ENCODE measurements at places on chromosomes 7 and 10.

DNA sequence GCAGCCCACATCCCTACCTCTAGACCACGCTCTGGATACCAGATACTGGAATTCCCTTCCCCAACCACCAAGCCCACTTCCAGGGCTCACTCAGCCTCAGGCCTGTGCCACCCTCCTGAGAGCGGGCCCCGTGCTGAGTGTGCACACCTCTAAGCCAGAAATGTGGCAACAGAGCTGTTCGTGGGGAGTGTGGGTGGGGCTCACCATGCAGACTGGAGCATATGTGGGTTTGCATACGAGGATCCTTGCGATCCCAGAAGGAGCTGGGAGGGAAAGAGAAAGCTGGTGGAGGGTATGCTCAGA, 13.0 kb upstream of the LIMK1 start:
- DNase-seq, result no peak

DNA sequence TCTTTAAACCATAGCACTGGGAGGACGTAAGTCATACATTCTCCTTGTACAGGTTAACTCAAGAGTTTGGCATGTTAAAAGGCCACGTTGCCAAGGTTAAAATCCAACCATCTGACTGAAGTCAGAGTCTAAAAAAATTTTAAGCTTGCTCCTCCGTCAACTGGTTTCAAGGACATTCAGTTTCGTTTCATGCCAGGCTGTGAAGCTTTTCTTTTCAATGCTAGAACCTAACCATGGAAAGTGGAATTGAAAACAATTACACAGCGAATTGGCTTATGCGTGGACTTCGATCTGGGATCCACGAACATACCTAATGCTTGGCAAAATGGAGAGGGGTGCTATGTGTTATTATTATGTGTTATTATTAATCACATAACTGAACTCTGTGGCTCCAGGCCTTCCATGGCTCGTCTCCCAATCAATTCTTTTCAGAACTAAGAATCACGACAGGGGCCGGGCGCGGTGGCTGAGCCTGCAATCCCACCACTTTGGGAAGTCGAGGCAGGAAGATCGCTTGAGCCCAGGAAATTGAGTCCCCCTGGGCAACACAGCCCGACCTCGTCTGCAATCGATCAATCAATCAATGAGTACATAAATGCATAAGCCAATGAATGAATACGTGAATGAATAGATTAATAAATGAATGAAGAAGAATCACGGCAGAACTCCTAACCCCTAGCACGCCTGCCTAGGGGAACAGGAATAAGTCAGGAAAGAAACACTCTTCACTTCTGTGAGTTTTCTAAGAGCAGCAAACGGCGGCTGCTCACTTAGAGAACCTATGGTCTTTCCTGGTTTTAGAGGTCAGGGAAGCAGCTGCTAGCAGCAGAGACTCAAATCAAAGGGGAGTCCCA, 733 bp upstream of the ARL5B start:
- no peak for DNase-seq

GRCh38 chr7:143504937-143505297, 27.2 kb downstream of the TAS2R41 start:
- DNase-seq, result no peak

DNA sequence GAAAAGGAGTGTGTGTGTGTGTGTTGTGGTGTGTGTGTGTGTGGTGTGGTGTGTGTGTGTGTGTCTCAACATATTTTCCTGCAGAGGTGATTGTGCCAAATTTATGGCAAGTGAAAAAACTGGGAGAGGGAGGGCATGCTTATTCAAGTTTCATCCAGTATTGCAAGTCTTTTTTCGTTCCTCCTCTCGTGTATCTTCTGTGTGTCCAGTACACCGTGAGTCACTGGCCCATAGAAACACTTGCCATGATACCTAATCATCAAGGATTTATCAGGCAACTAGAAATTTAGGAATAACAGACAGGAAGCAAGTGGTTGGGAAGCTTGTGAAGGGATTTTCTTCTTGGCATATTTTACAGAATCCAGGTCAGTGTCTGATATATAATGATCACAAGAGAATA, 820.5 kb downstream of the GATA3 start:
- DNase-seq, result no peak

DNA sequence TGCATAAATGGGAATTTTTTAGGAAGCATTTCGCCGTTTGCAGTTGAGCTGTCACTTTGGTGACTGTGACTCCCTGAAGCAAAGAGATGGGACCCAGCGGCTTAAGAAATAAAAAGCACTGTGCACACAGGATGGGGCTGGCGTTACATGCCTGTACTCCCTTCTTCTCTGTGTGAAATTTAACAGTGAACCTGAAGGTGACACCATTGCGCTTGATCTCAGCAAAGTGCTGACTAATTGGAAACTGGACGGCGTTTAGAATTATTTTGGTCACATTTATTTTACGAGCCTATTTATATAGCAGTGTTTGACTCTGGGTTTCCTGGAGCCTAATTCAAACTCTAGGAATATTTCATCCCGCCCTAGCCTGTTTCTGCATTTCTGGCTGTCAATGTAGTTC, 146.2 kb downstream of the PAXIP1 start:
- DNase-seq, result no peak

DNA sequence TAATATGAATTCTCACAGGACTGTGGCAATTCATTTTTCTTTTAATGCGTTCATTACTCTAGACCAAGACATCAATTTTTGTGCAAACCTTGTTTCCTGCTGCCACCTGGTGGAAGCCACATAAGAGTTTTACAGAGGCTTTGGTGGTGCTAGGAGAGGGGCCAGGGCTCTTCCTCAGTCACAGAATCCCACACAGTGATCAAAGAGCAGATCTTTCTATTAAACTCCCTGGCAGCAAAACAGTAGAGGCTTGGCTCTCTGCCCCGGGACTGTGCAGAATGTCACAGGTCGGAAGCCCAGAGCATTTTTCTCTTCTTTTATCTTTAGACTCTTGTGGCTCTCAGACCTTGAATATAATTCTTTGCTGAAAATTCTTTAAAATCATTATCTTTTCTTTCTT, 506.4 kb upstream of the C7orf33 start:
- peak; percentile 67 for DNase-seq

- DNase-seq, result no peak
Observed at GRCh38 chr10:29007748-29008610, 280.9 kb upstream of the LYZL1 start.

DNA sequence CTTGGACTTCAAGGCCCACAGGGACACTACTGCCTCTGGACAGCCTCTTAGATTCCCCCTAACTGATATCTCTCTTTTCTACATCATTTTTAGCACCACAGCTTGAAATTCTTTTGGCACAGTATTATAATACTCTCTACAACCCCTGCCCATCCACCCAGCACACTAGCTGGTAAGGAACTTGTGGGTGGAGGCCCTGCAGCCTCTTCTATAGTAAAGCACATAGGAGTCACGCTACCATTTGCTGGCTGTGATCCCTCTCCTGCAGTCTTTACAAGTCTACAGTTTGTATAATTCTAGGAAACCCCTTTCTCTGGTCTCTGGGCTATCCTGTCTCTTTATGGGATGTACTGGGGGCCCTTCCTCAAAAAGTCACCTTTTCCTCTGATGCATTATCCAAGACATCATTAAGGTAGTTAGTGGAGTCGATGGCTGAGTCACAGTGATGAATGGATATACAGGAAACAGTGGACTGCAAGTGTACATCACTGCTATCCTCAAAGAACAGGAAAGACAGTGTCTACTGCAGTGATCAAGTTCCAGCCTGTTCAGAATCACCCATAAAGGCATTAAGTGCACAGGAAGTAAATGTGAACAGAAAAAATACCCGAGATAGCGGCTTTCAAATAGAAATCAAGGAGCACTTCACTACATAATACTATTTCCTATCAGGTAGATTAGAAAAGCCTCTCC, 54.4 kb downstream of the STK17A start:
- no peak for DNase-seq
